Chondrocyte (in vitro differentiated cells): ENCODE measurements at places on chromosomes 4 and X. TPM values are rescaled to one million over a fixed set of nuclear protein-coding genes. Genes with fewer than 3 reads are reported as not detected.

DNA sequence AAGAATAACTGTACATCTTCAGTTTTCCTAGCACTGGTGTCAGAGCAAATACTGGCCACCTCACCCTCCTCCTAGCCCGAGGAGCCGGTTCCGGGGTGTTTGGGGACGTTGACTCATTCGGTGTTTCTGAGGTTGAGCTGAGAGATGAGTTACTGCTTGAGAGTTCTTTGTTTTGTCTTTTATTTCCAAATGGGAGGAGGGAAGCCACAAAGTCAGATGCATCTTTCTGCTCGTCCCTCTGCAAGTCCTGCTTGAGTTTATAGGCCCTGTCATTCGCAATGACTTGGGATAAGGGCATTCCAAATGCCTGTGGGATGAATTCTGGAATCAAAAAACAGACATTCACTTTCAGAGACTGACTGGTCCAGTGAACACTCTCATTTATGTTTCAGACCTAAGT is 77.5 kb downstream of the HCCS start:
- H3K4me3 ChIP-seq: no peak overlapping the region
- DNase-seq: no peak
- H3K27me3 ChIP-seq: no peaks in the 10 kb centered on the region
- H3K36me3 ChIP-seq: no peaks in the 10 kb centered on the region
- peaks cover 6% of the 10 kb centered on the region for H3K4me1 ChIP-seq
- no peak overlapping the region for H3K27ac ChIP-seq

GRCh38 chrX:106862972-106863688 is 40.0 kb downstream of the RIPPLY1 start:
- peaks cover 2% of the 10 kb centered on the region for H3K27me3 ChIP-seq
- no peaks in the 10 kb centered on the region for H3K4me1 ChIP-seq
- no peak for DNase-seq
- H3K4me3 ChIP-seq: no peak overlapping the region
- H3K36me3 ChIP-seq: peaks cover 8% of the 10 kb centered on the region

DNA sequence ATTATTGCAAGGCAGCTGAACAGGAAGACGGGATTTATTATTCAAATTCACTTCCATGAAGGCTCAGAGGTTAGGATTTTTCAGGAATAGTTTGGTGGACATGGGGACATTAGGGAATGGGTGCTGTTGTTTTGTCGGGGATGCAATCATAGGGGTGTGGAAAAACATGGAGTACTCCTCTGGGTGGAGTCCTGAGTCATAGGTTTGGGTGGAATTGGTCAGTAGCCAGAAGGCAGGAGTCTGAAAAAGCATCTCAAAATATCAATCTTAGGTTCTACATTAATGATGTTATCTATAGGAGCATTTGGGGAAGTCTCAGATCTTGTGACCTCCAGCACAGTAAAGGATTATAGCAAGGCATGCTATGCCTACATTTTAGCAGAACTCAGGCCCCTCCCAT is 14.5 kb upstream of the ETNPPL start:
- H3K4me3 ChIP-seq: no peak overlapping the region
- H3K27ac ChIP-seq: no peak overlapping the region
- no peak for DNase-seq
- no peaks in the 10 kb centered on the region for H3K27me3 ChIP-seq

DNA sequence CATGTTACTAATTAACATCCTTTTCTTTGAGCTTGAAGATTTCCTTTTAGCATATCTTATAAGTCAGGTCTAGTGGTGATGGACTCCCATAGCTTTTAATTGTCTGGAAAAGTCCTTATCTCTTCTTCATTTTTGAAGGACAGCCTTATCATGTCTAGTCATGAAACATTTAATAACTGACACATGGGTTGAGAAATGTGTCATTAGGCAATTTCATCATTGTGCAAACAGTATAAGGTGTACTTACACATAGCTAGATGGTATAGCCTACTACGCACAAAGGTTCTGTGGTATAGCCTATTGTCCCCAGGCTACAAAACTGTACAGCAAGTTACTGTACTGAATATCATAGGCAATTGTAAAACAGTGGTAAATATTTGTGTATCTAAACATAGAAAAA is 34.5 kb upstream of the ALG13 start:
- no peaks in the 10 kb centered on the region for H3K4me1 ChIP-seq
- H3K27me3 ChIP-seq: no peaks in the 10 kb centered on the region
- H3K27ac ChIP-seq: no peak overlapping the region
- H3K36me3 ChIP-seq: no peaks in the 10 kb centered on the region
- no peak for DNase-seq
- H3K4me3 ChIP-seq: no peak overlapping the region

- H3K27ac ChIP-seq: no peak overlapping the region
Observed at GRCh38 chr4:185151296-185151695, 8.2 kb downstream of the SLC25A4 start.

- H3K4me1 ChIP-seq: no peaks in the 10 kb centered on the region
- H3K4me3 ChIP-seq: no peak overlapping the region
- H3K36me3 ChIP-seq: no peaks in the 10 kb centered on the region
- peaks cover 30% of the 10 kb centered on the region for H3K27me3 ChIP-seq
- no peak for DNase-seq
Observed at GRCh38 chr4:25050370-25051078, 19.8 kb upstream of the LGI2 start.

- no peaks in the 10 kb centered on the region for H3K27me3 ChIP-seq
- peaks cover 56% of the 10 kb centered on the region for H3K4me1 ChIP-seq
- H3K27ac ChIP-seq: peak overlapping the region; percentile 74
- no peak overlapping the region for H3K4me3 ChIP-seq
Observed at GRCh38 chr4:147096667-147097604, 151.3 kb upstream of the TTC29 start.

- no peak for DNase-seq
- peak overlapping the region; percentile 17 for H3K27ac ChIP-seq
Observed at GRCh38 chr4:48588230-48589097, 98.4 kb downstream of the ZAR1 start.

DNA sequence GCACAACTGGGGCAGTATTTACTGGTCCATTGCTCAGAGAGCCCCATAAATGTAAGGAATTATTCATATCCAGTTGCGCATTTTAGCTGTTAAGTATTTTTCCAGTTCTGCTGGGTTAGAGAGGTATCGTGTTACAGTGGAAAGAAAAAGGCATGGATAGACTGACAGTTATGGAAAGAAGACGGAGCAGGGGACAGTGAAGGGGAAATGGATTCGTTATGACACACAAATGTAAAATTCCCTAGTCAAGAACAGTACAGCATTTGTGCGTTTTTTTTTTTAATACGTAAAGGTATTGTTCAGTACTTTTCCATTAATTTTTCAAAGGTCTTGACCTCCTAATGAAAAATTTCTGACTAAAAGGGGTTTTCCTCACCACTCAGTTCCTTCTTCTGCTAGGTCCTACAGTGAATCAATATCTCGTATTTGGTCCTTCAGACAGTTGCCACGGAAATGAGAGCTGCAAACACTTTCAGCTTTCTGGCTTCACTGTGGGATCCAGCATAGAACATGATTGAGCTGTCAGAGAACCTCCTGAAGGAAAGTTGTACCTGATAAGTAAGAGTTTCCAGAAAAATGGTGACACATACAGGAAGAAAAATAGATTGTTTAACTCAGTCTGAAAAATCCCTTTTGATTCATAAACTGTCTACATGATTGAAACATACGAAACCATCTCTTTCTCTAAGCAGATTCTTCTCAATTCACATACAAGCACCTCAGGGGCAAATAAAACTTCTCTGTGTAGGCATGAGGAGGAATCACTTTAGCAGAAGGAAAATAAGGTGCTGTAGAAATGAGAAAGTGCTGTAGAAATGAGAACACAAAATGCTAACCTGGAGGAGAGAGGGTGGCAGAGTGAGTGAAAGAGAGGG is 21.8 kb upstream of the BBS12 start:
- peak overlapping the region; percentile 38 for H3K4me3 ChIP-seq
- DNase-seq: no peak
- no peaks in the 10 kb centered on the region for H3K36me3 ChIP-seq
- peaks cover 13% of the 10 kb centered on the region for H3K4me1 ChIP-seq

DNA sequence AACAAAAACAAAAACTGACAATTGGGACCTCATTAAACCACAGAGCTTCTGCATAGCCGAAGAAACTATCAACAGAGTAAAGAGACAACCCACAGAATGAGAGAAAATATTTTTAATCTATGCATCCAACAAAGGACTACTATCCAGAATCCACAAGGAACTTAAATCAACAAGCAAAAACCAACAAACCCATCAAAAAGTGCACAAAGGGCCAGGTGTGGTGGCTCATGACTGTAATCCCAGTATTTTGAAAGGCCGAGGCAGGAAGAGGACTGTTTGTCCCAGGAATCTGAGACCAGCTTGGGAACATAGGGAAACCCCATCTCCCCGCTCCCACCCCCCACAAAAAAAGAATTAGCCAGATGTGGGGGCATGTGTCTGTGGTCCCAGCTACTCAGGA is 10.7 kb downstream of the C4orf51 start:
- peaks cover 7% of the 10 kb centered on the region for H3K4me1 ChIP-seq
- H3K27ac ChIP-seq: no peak overlapping the region
- H3K4me3 ChIP-seq: no peak overlapping the region
- no peaks in the 10 kb centered on the region for H3K27me3 ChIP-seq

- no peak for DNase-seq
- H3K36me3 ChIP-seq: no peaks in the 10 kb centered on the region
- peaks cover 17% of the 10 kb centered on the region for H3K4me1 ChIP-seq
- peak overlapping the region; percentile 91 for H3K4me3 ChIP-seq
- H3K27me3 ChIP-seq: peaks cover 11% of the 10 kb centered on the region
Observed at GRCh38 chrX:106802063-106802387, 448 bp upstream of the TBC1D8B start.

- H3K27me3 ChIP-seq: peaks cover 83% of the 10 kb centered on the region
- peak overlapping the region; percentile 54 for H3K4me3 ChIP-seq
- H3K27ac ChIP-seq: no peak overlapping the region
- H3K4me1 ChIP-seq: peaks cover 33% of the 10 kb centered on the region
- DNase-seq: no peak
Observed at GRCh38 chrX:25012793-25013631, 2.8 kb downstream of the ARX start.

DNA sequence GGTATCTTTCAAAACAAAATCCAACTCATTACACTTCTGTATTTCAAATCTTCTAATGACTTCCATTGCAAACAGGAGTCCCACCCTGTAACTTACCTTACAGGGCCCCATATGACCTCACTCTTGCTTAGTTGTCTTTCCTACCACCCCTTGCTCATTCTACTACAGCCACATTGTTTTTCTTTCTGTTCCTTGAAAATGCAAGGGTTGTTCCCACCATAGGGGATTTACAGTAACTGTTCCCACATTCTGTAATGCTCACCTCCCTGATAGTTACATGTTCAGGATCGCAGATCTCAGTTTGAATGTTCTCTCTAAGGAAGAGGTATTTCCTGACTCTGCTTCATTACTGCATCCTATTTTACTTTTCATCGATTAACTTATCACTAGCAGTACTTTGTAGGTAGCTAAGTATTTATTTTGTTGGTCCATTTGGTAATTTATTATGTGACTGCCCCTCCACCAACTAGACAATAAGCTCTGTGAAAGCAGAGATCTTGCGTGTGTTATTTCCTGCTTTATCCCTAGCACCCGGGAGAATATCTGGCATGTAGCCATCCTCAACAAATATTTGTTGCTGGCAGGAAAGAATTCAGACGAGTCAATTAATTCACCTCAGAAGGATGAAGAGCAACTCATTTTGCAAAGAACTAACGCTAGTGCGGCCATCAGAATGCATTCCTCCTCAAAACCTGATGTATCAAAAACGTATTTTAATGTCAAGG is 21.4 kb downstream of the MAOB start:
- no peaks in the 10 kb centered on the region for H3K4me1 ChIP-seq
- H3K36me3 ChIP-seq: no peaks in the 10 kb centered on the region
- no peak overlapping the region for H3K4me3 ChIP-seq
- H3K27ac ChIP-seq: no peak overlapping the region
- no peaks in the 10 kb centered on the region for H3K27me3 ChIP-seq

GRCh38 chr4:110188113-110188512 is 10.3 kb downstream of the ELOVL6 start:
- no peaks in the 10 kb centered on the region for H3K36me3 ChIP-seq
- no peak overlapping the region for H3K4me3 ChIP-seq
- no peak overlapping the region for H3K27ac ChIP-seq
- H3K27me3 ChIP-seq: no peaks in the 10 kb centered on the region
- peaks cover 10% of the 10 kb centered on the region for H3K4me1 ChIP-seq

GRCh38 chrX:135347381-135348016 is 38.2 kb downstream of the ETDC start:
- no peak for DNase-seq
- H3K27me3 ChIP-seq: no peaks in the 10 kb centered on the region
- H3K27ac ChIP-seq: no peak overlapping the region
- H3K4me3 ChIP-seq: no peak overlapping the region
- peaks cover 15% of the 10 kb centered on the region for H3K4me1 ChIP-seq

DNA sequence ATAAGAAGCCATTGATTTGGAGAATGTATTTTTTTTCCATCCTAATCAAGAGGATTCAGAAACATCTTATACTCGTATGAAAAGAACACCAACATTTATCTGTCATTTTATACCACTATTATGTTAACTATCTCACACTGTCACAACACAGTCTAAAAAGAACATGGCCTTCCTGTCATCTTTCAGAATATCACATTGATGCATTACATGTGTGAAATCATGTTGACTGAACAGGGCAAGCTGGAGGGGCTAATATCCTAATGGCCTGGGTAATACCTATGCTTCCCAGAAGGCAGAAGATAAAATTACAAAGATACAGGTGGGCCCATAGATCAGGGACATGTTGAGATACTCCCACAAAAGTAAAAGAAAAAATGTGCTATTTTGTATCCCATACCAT is 611.7 kb downstream of the STIM2 start:
- H3K36me3 ChIP-seq: no peaks in the 10 kb centered on the region
- H3K27ac ChIP-seq: no peak overlapping the region
- H3K27me3 ChIP-seq: no peaks in the 10 kb centered on the region
- H3K4me1 ChIP-seq: no peaks in the 10 kb centered on the region

GRCh38 chr4:138666366-138666765 is 349.2 kb upstream of the NOCT start:
- DNase-seq: no peak
- peaks cover 24% of the 10 kb centered on the region for H3K4me1 ChIP-seq

- peak overlapping the region; percentile 43 for H3K4me3 ChIP-seq
- peak overlapping the region; percentile 33 for H3K27ac ChIP-seq
- H3K4me1 ChIP-seq: peaks cover 19% of the 10 kb centered on the region
- no peak for DNase-seq
Observed at GRCh38 chr4:1112174-1112820, 1.1 kb downstream of the RNF212 start.

GRCh38 chr4:3013839-3014350 is 50.5 kb downstream of the GRK4 start:
- peaks cover 6% of the 10 kb centered on the region for H3K36me3 ChIP-seq
- no peak for DNase-seq
- peaks cover 8% of the 10 kb centered on the region for H3K4me1 ChIP-seq
- no peak overlapping the region for H3K4me3 ChIP-seq
- no peak overlapping the region for H3K27ac ChIP-seq

- DNase-seq: no peak
- H3K27ac ChIP-seq: no peak overlapping the region
- peaks cover 1% of the 10 kb centered on the region for H3K4me1 ChIP-seq
Observed at GRCh38 chr4:100977746-100978397, 369.5 kb downstream of the PPP3CA start.

The PPEF1 gene
- total RNA-seq: 0.33 to 2.2 TPM (median 0.57 TPM) in 3 replicates

The AIFM1 gene
- total RNA-seq: 29.2 to 30.9 TPM (median 30.2 TPM) in 3 replicates

The PCDH7 gene
- total RNA-seq: 70.3 to 141 TPM (median 72.3 TPM) in 3 replicates

The NDUFC1 gene
- total RNA-seq: 37.5 to 50.2 TPM (median 43.0 TPM) in 3 replicates

The CCNQ gene
- 17.2 to 21.9 TPM (median 17.7 TPM) in 3 replicates for total RNA-seq

The ADH4 gene
- total RNA-seq: not detected in 3 replicates

The DCAF4L1 gene
- total RNA-seq: 0.10 to 0.24 TPM in 2 of 3 replicates, not detected in the other

The EFNB1 gene
- 14.4 to 33.4 TPM (median 32.9 TPM) in 3 replicates for total RNA-seq

The ODAPH gene
- not detected in 3 replicates for total RNA-seq
